ENCODE measurements at places on chromosomes 6 and 20. TPM values are rescaled to one million over a fixed set of nuclear protein-coding genes. Genes with fewer than 3 reads are reported as not detected.

The SLC26A8 gene
- not detected for total RNA-seq

The SLC16A10 gene
- total RNA-seq: 3.6 TPM

The SLC44A4 gene
- 0.18 TPM for total RNA-seq

The EMILIN3 gene
- not detected for total RNA-seq

The HEY2 gene
- total RNA-seq: not detected
